Activated T-helper 17 cell treated with anti-CD3 and anti-CD28 coated beads, Interleukin-2, amount 50 U/mL, for 72 hours (primary cell): ENCODE measurements at places on chromosomes 2 and 18.

GRCh38 chr2:241302759-241303651 lies 12.5 kb downstream of the HDLBP start:
- no peak for ATAC-seq

GRCh38 chr18:28163201-28163775 lies 13.6 kb downstream of the CDH2 start:
- ATAC-seq, result no peak

DNA sequence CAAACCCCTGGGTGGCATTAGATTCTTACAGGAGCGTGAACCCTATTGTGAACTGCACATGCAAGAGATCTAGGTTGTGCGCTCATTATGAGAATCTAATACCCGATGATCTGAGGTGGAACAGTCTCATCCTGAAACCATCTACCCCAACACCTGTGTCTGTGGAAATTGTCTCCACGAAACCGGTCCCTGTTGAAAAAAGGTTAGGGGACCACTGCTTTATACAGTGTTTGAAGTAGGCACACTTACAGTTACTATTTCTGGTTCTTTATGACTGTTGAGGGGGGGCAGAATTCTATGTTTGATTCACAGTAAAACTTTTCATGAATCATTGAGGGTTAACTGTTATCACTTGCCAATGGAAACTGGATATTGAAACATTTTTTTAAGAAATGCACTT lies 72.0 kb downstream of the RIF1 start:
- peak; percentile 86 for ATAC-seq

GRCh38 chr2:75570948-75571729 lies 10.4 kb upstream of the EVA1A start:
- no peak for ATAC-seq

DNA sequence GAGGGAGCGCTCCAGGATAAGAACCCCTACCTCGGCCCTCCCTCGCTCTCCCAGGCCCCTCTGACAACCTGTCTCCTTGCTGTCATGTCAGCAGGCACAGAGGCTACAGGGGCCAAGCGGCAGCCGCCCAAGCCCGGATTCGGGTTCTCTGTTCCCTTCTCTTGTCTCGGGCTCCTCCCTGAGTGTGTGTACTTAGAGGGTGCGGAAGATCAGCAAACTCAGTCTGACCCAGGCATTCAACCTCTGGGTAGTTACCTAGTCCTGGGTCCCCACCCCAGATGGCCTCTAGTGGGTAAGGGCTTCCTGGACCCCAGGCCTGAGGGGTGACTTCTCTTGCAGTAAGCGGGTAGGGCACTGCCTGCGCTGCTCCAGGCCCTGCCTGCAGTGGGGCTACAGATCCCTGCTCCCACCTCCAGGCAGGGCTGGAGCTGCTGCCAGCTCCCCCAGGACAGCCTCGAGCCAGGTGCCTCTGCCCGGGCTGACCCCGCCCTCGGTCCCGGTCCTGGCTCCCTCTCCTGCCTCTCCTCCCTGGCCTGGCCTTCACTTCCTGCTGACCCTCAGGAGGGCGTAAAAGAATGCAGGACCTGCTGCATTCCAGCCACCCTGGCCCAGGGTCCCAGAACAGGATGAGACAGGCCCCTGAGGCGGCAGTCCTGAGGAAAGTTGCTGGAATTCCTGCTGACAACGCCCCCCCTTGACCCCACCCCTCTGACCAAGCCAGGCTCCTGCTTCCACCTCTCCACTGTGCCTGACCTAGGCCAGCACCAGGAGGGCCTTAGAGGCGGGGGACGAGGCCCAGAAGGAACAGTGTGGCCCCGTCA lies 22.0 kb downstream of the GPC1 start:
- ATAC-seq, result no peak

DNA sequence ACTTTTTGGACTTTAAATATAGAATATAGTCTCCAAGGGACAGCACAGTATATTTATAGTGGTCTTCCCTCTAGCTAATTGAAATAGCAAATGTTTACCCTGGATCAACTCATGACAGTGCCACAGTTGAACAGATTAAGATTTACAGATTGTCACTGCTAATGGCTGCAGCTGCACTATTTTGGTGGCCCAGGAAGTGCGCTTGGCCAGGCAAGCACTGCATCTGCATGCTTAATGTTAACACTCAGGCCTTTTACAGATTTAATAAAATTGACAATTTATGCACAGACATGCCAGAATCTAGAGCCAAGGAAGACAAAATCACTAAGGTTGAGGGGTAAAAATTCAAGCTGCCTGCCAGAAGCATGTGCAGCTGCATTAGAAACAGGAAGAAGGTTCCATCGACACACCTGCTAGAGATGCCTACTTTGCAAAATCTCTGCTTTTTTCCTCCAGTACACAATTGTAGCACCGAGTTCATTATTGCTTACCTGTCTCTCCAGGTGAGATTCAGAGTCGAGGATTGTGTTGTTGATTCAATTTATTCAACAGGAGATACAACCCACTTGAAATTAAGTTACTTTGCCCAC lies 1042.3 kb upstream of the NRXN1 start:
- no peak for ATAC-seq

DNA sequence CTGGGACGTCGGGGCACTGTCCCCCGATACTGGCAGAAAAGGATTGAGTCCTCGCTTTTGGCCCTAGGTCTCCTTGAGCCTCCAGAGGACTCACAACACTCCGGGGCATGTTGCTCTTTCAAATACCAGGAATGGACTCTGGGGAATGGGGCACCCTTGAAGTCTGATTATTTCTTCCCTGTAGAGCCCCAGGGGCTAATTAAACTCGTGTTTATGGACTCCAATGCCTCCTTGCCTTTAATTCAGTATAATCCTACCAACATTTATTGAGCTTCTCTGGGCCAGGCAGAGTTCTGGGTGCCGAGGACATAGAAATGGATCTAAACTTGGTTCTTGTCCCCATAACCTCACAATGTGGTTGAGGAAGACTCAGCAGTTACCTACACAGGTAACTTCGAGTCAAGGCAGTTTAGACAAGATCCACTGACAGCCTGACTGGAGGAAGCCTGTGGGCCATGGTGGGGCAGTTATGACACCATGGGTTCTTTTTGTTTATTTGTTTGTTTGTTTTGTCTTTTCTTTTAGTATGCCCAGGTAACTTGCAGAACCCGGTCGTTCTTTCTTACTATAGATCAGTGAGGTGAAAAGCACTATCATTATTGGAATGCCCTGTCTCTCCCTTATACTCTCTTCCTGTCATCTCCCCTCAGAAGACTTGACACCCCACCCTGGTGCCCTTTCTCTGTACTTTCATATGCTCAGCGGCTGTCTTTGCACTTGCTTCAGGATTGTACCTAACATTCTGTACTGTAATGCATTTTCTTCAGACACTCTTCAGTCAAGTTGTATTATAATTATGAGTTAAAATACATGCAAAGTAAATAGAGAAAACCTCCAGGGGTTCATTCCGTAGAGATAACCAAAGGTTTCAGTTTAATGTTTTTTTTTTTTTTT lies 3.2 kb downstream of the CFLAR start:
- ATAC-seq, result no peak

DNA sequence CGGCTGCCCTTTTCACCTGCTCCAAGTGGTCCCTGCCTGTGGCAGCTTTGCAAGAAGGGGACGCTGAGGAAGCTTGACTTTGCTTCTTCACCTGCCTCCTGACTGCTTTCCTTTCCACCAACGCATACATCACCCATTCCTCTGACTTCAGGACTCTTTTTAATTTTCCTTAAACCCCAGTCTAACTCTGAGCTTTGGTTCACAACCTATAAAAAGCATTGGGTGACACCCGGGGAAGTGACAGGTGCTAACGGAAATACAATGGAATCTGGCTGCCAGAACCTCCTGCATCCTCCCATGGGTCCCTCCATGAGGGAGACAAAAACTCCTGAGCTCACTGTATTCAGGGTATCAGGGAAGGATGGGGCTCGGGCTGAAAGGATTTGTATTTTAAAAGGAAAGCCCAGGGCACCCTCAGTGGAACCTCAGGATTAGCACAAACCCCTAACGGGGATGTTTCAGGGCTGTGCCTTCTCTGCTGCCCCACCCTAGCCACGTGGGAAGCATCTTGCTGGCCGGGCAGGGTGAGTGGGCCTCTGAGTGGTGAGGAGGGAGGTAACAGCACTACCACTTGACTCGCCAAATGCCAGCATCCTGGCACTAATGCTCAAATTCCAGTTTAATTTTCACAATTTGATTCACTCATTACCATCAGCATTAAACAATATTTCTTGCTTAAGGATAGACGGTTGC lies 284.8 kb downstream of the CELF4 start:
- ATAC-seq, result no peak

DNA sequence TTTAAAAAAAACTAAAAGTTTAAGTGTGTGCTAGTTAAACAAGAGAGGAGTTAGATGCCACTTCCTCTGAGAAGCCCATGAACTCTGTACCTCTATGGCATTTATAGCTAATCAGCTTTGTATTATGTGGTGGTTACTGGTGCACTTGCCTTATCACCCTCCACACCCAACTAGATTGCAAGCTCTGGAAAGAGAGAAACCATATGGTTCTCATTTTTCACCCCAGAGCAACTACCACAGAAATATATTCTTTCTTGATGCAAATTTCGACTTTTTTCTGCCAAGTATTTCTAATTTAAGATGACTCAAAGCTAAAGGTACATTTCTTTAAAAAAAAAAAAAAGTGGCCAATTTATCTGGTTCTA lies 24.2 kb downstream of the RAPH1 start:
- no peak for ATAC-seq

- ATAC-seq, result no peak
Observed at GRCh38 chr2:183248866-183249567, 124.8 kb downstream of the NUP35 start.
